Stimulated activated CD4-positive, alpha-beta T cell treated with anti-CD3 and anti-CD28 coated beads, Interleukin-1b, Interleukin-23, amount 100 ng/mL, for 48 hours (primary cell): ENCODE measurements at places on chromosomes 6 and 20.
A peak's percentile ranks its signal among the peaks of the same experiment; 100 is the strongest.

DNA sequence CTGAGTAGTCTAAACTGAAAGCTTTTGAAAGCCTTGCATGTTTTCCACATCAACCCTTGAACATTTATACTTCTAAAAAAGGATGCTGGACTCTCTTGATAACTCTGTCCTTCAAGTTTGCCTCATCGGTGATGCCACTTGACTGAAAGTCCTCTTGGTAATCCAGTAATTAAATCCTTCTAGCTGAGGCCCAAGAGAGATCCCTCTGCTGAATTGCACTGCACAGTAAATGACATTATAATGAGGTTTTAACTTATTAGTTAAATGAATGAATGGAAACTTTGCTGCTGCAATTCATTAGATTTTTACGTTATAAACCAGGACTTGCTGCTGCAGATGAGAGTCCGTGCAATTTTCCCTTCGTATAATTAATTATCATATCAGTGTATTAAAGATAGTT is 363.9 kb upstream of the FLRT3 start:
- DNase-seq: no peak

GRCh38 chr20:45088247-45088646 is 12.7 kb downstream of the KCNS1 start:
- DNase-seq: no peak

- no peak for DNase-seq
Observed at GRCh38 chr6:119818876-119819275, 469.3 kb upstream of the MAN1A1 start.

DNA sequence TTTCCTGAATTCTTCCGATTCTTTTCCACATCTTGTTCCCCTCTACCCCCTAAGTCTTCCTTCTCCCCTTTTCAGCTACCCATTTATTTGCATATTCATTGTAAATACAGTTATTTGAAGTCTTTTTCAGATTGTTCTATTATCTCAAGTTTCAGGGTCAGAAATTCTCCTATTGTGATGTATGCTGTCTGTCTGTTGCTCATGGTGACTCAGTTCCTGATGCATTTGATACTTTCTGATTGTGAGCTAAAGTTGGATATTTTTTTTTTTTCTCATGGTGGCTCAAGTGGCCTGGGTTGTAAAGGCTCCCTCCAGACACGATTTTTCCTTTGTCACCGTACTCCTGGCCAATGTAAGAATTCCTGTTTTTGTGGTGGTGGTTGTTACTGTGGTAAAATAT is 4.9 kb upstream of the PI16 start:
- no peak for DNase-seq

DNA sequence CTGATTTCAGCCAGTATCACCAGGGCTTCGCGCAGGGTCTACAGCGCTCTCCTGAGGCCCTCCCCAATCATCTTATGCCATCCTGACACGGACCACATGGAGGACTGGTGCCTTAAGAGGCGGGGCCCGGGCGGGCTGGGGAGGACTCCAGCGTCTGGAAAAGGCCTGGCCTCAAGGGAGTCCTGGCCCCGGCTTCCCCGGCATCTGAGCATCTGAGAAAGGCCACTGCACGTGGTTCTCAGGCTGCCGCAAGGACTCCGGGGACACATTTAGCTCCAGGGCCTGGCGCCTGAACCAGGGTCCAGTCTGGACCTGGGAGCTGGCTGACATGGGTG is 21.4 kb downstream of the BHLHE23 start:
- DNase-seq: no peak

DNA sequence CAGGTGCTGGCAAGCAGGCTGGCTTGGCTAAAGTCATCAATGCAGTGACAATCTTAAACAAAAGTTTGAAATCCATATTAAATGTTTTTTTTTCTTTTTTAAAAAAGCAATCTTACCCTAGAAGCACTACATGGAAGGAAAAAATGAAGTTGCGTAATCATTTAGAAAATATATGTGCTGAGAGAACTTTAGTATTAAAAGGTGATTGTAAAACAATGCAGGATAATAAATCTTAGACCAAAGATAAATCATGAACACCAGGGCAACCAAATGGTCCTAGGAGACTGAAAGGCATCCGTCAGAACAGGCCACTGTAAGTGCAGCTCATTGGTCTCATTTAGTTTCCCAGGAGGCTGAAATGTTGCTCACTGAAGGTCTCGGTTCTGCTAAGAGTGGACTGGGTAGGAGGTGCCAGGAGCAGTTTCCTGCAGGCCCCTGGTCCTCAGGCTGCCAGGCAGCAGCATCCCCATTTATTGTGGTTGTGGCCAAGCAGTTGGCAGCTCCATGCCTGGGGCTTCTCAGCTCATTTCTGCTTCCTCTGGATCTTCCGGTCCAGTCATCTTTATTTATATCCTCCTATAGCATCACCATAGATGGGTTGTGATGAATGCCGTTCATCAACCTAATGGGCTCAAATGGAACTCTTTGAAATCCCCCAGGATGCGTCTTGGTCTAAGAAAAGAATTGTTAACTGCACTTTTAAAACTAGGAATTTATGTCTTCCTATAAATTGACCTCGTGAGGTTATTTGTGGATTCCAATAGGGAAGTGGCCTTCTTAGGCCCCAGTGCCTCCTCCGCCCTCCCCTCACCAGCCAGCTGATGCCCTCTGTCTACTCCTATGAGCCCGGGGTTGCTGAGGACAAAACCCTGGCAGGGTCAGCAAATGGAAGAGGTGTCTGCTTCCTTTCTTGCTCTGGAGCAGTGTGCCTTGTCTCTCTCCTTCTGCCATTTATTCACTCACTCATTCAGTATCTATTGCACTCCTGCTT is 269.0 kb downstream of the UST start:
- no peak for DNase-seq

DNA sequence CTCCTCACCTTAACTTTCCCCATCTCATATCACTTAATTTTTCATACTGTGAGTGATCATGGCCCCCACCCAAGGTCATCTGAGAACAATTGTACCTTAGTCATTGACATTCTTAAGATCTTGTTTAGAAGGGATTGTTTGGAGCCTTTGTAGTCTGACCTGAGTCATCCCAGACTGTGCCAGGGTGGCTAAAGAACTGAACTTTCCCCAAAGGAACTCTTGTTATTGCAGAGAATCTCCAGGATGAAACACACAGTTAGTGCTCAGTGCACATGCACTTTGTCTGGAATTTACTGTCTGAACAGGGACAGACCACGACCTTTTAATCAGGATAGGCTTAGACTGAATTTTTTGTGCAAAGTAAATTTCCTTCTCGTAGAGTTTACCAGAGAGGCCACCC is 112.6 kb upstream of the CCN2 start:
- no peak for DNase-seq

- DNase-seq: no peak
Observed at GRCh38 chr20:2207770-2208097, 88.1 kb upstream of the TGM3 start.

DNA sequence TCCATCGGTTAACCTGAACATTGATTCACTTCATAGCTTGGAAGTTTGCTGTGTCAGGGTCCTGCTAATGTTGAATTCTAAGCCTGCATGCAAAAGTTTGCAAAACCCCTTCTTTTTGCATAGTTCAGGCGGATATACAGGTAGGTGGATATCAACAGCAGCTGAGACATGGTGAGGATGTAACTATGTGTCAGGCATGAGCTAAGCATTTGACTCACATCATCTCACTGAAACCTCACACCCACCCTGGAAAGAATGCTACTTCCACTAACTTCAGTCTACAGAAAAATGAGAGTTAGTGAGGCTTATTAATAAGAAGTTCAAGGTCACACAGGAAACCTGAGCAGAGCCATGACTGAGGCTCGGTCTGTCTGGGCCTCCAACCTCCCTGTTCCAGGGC is 276.9 kb downstream of the BMP7 start:
- no peak for DNase-seq

- DNase-seq: peak; percentile 58
Observed at GRCh38 chr20:41135187-41135887, 2.0 kb upstream of the PLCG1 start.
